ENCODE measurements at places on chromosomes 13 and 19.

- no peaks in the 10 kb centered on the region for H3K36me3 ChIP-seq
- H3K4me3 ChIP-seq = no peak overlapping the region
- DNase-seq = no peak
- H3K27ac ChIP-seq = no peak overlapping the region
These were observed 890.9 kb downstream of the PCDH9 start for GRCh38 chr13:66339214-66339613.

- no peak for DNase-seq
- H3K4me3 ChIP-seq = no peak overlapping the region
- peaks cover 4% of the 10 kb centered on the region for H3K4me1 ChIP-seq
- peaks cover 71% of the 10 kb centered on the region for H3K27me3 ChIP-seq
These were observed 4.9 kb upstream of the CLDN10 start for GRCh38 chr13:95547531-95548167.

GRCh38 chr19:41367848-41368301 lies 3.9 kb upstream of the B9D2 start:
- peaks cover 13% of the 10 kb centered on the region for H3K4me1 ChIP-seq
- H3K36me3 ChIP-seq = no peaks in the 10 kb centered on the region
- no peak overlapping the region for H3K4me3 ChIP-seq
- no peak overlapping the region for H3K27ac ChIP-seq

GRCh38 chr13:20222553-20222952 lies 9.6 kb downstream of the GJB6 start:
- no peak for DNase-seq
- H3K36me3 ChIP-seq = no peaks in the 10 kb centered on the region
- no peak overlapping the region for H3K27ac ChIP-seq
- H3K4me3 ChIP-seq = no peak overlapping the region
- no peaks in the 10 kb centered on the region for H3K4me1 ChIP-seq

DNA sequence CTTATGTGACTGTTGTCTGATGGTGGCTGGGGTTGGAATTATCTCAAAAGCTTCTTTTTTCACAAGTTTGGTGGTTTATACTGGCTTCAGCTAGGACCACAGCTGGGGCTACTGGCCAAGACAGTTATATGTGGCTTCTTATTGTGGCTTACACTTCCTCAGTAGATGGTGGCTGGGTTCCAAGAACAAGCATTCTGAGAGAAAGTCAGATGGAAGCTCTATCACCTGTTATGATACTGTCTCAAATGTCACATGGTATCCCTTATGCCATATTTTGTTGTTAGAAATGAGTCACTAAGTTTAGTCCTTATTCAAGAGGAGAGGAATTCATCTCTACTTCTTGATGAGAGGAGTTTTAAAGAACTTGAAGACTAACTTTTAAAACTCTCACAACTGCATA lies 41.6 kb downstream of the NDFIP2 start:
- no peak overlapping the region for H3K4me3 ChIP-seq
- peaks cover 41% of the 10 kb centered on the region for H3K4me1 ChIP-seq
- H3K27me3 ChIP-seq = no peaks in the 10 kb centered on the region
- H3K36me3 ChIP-seq = peaks cover 43% of the 10 kb centered on the region
- DNase-seq = no peak

DNA sequence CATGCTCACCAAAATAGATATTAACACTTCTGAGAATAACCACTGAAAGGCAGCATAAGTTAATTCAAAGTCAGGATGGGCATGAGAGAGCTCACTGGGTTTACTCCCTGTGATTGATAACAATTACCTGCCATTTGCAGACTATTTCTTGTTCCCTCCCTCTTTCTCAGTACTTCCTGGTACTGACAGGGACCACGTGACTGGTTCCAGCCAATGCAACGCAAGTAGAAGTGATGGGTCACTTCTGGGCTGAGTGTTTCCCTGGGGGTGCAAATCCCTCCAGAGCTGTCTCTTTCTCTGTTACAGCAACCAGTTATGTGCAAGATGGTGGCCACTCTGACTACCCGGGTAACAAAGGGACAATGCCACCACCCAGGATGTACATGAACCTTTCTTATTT lies 118.8 kb downstream of the EFNB2 start:
- peaks cover 7% of the 10 kb centered on the region for H3K27me3 ChIP-seq
- peaks cover 7% of the 10 kb centered on the region for H3K4me1 ChIP-seq
- no peaks in the 10 kb centered on the region for H3K36me3 ChIP-seq
- no peak for DNase-seq
- no peak overlapping the region for H3K27ac ChIP-seq
- no peak overlapping the region for H3K4me3 ChIP-seq

DNA sequence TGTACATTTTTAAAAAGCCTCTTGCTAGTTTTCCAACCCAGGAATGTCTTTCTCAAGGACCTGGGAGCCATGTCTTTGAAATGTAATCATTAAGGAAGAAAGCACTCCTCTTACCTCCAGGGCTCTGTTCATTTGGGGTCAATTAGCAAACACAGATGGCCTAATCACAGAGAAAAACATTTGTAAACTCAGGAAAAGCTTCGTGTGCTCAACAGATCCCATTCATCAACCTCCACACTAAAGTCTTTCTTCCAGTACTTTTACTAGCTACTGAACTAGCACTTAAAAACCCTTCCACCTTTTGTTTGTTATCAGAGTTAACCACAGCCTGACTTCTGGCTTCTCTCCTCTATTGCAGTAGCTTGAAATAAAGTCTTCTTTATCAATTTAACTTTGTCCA lies 441.4 kb downstream of the PCDH20 start:
- no peak for DNase-seq
- H3K36me3 ChIP-seq = no peaks in the 10 kb centered on the region
- H3K4me3 ChIP-seq = no peak overlapping the region
